Naive thymus-derived CD4-positive, alpha-beta T cell (primary cell): ENCODE measurements at places on chromosomes 2 and 18.

GRCh38 chr2:136051725-136052048 lies 66.3 kb upstream of the DARS1 start:
- peak; percentile 54 for DNase-seq

GRCh38 chr2:49129034-49129433 lies 25.3 kb downstream of the FSHR start:
- no peak for DNase-seq

DNA sequence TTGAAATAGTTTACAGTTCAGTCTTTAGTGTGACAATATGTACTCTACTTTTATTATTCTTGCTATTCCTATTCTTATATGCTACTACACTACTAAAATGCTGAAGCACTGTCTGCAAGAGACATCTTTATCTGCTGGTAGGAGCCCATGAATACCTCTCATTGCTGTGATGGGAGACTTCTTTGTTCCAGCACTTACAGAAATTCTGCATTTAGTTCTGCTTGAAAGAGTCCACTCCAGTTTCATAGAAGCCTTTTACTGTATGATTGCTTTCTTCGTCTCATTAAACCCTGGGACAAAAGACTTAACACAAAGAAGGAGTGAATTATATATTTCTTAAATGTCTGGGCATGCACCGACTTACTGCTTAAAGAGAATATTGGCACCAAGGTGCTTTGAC lies 272.7 kb downstream of the CD226 start:
- DNase-seq = no peak

GRCh38 chr2:10369269-10370255 lies 66.9 kb downstream of the HPCAL1 start:
- DNase-seq = no peak

DNA sequence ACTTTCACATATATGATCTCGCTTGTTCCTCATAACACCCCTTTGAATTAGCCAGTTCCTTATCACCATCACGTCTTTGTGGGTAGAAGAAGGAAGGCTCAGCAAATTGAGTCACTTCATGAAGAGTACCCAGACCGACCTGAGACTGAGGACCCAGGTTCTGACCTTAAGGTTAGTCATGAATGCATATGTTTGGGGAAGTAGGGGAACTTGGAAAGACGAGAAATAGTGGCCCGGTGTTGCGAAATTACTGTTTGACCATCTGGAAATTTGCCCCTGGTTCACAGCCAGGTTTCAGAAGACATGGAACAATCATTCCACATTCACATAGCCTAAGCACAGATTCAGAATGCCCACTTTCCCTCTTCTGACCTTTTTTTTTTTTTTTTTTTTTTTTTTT lies 59.8 kb downstream of the MEIS1 start:
- DNase-seq = no peak

- no peak for DNase-seq
Measured at GRCh38 chr18:33751613-33752221, 173.7 kb downstream of the ASXL3 start.
